ENCODE measurements at places on chromosomes 2 and 18.

- DNase-seq, result no peak
Measured at GRCh38 chr2:237913193-237913917, 53.5 kb upstream of the UBE2F start.

- DNase-seq, result no peak
Measured at GRCh38 chr2:232292395-232293154, 86.0 kb upstream of the ALPP start.

DNA sequence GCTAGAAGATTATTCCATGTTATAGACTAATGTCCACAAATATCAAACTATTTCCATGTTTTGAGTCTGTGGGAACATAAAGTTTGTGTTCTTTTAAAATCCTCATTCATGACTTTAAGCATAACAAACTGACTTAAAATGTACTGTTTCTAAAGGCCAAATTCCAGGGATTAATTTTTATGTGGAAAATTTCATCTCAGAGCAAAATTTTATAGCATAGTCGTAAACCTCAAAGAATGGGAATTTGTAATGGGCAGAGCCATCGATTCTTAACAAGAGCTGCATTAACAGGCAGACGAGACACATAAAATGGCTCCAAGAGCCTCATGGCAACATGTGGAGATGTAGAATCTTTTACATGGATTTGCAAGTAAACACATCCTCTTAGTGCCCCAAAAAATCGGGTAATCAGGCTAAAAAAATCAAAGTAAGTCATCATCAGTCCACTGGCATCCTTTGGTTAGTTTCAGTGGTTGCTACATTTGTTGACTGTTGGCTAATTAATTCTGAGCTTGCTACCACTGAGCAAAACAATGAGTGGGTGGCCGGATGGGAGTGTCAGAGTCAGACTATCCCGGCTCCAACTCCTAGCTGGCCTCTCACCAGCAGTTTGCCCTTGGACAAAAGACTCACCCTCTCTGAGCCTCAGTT lies 119.6 kb downstream of the FAM210A start:
- no peak for DNase-seq

- no peak for DNase-seq
Measured at GRCh38 chr2:27489118-27489497, 435 bp downstream of the IFT172 start.

- no peak for DNase-seq
Measured at GRCh38 chr2:174343623-174344455, 9.1 kb downstream of the SP9 start.

Data from NCI-H187 (cell line).